ENCODE measurements at places on chromosomes 12 and 14.

GRCh38 chr12:40208707-40209446 lies 15.9 kb upstream of the LRRK2 start:
- no peak for DNase-seq

DNA sequence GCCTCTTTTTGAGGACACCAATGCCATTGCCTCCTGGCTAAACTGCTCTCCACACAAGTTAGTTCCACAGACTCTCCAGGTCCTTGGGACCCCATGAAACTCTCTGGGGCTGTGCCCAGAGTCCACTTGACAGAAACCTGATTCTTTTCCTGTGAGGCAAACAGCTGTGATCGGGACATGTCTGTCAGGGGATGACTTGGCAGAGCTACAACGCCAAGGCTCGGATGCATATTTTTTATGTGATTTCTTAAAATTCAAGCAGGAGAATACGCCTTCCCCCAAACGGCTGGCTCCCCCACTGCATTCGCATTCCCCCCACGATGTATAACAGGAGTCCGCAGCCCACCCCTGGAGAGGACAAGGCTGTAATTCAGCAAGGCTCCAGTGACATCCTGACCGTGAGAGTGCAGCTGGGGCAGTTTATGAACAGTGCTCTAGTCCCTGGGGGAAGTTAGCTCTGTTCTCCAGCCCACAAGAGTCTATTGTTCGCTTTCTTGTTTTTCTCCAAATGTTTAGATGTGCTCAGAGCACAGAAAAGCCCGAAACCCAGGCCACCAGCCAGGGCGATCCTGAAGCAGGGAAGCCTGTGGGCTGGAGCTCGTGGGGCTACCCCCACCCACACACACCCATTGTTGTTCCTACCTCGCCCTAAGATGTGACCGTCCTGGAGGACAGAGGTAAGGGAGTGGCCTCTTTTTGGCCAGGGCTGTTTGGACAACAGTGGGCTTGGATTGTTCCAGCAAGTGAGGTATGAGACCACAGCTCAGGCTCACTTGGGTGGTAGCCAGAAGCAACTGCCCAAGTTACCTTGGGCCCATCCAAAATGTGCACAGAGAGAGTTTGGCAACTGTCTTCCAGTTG lies 159.5 kb downstream of the ZFP36L1 start:
- DNase-seq, result no peak

GRCh38 chr14:84409435-84409834 lies 1120.5 kb upstream of the FLRT2 start:
- no peak for DNase-seq

DNA sequence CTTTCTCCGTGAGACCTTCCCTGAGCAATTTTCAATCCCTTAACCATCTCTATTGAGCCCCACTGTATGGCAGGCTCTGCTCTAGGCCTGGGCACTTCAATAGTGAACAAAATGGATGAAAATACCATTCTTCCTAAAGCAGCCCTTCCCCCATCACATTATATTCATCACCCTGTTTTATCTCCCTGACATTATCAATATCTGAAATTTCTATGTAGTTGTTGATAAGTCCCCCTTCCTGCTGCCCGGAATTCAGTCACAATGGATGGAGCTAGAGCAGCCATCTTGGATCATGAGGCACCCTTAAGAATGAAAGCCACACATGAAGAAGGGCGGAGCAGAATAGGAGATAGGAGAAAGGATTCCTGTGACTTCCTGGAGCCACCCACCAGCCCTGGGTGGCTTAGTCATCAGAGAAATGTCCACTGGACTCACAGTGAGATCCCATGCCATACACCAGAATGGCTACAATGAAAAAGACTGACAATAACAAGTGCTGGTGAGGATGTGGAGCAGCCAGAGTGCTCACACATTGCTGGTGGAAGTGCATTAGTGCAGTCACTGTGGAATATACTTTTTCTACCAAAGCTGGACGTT lies 33.9 kb downstream of the SCARB1 start:
- no peak for DNase-seq

GRCh38 chr12:117744418-117744817 lies 224.4 kb downstream of the KSR2 start:
- no peak for DNase-seq

GRCh38 chr14:51369814-51370213 lies 129.8 kb downstream of the TMX1 start:
- DNase-seq, result no peak

DNA sequence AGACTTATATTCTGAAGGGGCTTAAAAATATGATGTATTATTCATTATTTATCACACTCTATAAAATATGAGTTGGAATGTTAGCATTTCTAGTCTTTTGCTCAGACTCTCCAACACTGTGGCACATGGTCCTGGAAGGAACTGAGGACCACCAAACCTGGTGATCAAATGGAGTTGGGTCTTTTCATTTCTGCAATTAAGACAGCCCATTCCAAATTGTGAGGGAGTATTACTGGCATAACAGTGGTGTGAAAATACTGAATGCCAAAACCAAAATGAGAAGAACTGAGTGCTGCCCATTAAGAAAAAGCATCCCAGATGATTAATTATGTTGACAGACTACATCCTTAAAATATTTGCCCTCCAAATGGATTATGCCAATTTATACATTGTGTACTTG lies 90.8 kb downstream of the NPAS3 start:
- no peak for DNase-seq

DNA sequence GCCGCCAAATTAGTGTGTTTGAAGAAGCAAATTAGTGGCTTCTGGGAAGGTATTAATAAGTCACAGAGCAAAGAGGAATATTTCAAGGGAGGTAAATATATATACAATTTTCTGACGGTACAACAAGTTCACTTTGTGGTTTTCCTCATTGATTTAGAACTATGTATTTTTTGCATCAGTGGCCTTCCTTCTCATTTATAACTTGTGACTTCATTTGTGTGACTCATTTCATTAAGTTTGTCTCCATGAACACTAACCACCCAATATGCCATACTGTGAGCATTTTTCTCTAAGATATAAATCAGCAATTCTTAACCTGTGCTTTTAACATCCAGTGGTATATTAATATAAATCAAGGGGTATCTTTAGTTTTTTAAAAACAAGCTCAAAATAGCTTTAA lies 29.3 kb upstream of the ARHGAP5 start:
- no peak for DNase-seq

- no peak for DNase-seq
Measured at GRCh38 chr12:58148405-58148804, 207.0 kb downstream of the ATP23 start.
